ENCODE measurements at places on chromosomes 2 and 18.

DNA sequence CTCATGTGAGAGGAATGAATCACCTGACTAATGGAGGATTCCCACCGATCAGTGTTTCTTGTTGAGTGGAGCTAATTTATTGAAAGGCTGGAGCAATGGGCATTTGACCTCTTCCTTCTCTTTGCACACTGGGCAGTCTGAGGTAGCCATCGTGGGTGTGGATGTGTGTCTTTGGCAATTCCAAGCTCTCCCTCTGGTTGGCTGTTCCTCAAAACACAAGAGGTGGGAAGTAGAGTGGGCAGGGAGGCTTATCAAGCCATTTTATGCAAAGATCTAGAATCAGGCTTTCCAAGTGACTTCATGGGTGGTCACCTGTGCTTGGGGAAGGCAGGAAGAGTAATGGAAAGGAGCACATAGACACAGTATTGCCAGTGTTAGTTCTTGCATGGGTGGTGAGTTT is 154.8 kb downstream of the INSIG2 start:
- DNase-seq, result no peak

- DNase-seq, result no peak
Observed at GRCh38 chr2:215705771-215706361, 270.0 kb upstream of the FN1 start.

DNA sequence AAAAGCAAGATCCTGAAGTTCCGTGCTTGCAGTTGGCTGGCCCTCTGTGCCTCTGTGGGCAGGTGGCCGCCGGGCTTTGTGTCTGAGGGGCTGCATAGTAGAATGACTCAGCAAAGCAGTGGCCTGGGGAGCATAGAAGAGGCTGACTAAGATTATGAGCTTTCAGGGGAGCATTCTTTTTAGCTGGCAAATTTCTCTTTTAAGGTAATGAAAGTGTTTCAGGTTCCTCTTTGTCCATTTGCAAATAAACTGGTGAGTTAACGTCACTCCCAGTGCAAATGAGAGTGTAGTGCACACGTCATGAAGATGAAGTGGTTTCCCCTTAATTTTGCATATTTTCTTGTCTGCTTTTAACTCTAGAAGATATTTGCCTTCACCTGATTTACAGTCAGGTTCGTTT is 98.6 kb downstream of the BCL2L11 start:
- DNase-seq, result no peak

GRCh38 chr18:57008001-57008686 is 138.7 kb upstream of the BOD1L2 start:
- DNase-seq, result no peak
